Inflammatory macrophage (primary cell): ENCODE measurements at places on chromosomes 5 and 9.
A peak's percentile ranks its signal among the peaks of the same experiment; 100 is the strongest.

DNA sequence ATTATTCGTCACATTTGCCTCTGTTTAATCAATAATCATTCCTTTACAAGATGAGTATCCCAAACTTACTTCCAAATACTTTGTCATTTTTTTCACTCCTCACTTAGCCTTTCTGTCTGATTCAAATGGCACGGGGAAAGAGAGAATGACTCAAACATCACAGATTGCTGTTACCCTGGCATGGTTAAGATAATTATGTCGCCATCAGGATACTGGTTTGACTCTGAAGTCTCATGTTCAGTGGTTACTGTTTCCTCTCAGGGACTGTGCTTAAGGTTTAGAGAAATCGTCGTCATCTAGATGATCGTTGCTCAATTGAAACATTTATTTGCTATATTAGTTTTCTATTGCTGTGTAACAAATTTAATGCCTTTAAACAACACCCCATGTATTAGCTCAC is 45.2 kb upstream of the RAD23B start:
- peak; percentile 51 for DNase-seq

- DNase-seq: no peak
Observed at GRCh38 chr9:1707291-1707690, 307.9 kb upstream of the SMARCA2 start.

- peak; percentile 51 for DNase-seq
Observed at GRCh38 chr5:83718195-83718825, 2.3 kb downstream of the HAPLN1 start.

GRCh38 chr5:73940026-73940425 is 314.0 kb downstream of the ARHGEF28 start:
- no peak for DNase-seq

GRCh38 chr5:78274540-78275197 is 19.8 kb downstream of the AP3B1 start:
- DNase-seq: no peak

- DNase-seq: no peak
Observed at GRCh38 chr5:57002959-57003485, 51.1 kb upstream of the MIER3 start.

- DNase-seq: no peak
Observed at GRCh38 chr5:58123501-58123900, 336.4 kb downstream of the PLK2 start.

DNA sequence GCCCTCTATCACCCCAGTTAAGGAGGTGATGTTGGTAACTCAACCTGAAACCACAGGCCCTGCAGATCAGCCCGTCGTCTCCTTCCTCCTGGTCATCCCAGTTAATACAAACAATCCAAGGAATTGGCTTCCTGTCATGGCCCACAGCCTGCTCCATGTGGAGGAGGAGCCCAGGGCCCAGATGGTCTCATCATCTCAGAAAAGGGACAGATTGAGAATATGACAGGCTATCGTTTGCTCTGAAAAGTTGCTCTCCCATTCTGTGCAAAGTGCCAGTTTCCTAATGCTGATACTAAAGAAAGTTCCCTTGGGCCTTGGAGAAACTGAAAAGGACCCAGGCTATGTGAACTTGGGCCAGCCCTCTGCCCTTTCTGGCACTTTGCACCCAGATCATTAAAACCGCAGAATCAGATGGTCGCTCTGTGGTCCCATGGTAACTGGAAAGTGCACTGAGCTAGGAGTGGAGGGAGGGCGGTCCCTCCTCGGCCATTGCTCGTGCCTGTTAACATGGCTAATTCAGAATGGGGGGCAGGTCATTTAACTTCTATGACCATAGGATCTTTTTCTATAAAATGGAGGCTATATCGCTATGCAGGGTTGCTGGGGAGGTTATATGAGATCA is 675 bp upstream of the SPAAR start:
- DNase-seq: no peak
